Activated CD4-positive, alpha-beta T cell treated with anti-CD3 and anti-CD28 coated beads, Interleukin-2, Interleukin-4, amounts not matched to agents 100 ng/mL and 50 ng/mL, durations not matched to agents 16 hours and 8 hours (primary cell): ENCODE measurements at places on chromosomes 6 and 20.
A peak's percentile ranks its signal among the peaks of the same experiment; 100 is the strongest.

DNA sequence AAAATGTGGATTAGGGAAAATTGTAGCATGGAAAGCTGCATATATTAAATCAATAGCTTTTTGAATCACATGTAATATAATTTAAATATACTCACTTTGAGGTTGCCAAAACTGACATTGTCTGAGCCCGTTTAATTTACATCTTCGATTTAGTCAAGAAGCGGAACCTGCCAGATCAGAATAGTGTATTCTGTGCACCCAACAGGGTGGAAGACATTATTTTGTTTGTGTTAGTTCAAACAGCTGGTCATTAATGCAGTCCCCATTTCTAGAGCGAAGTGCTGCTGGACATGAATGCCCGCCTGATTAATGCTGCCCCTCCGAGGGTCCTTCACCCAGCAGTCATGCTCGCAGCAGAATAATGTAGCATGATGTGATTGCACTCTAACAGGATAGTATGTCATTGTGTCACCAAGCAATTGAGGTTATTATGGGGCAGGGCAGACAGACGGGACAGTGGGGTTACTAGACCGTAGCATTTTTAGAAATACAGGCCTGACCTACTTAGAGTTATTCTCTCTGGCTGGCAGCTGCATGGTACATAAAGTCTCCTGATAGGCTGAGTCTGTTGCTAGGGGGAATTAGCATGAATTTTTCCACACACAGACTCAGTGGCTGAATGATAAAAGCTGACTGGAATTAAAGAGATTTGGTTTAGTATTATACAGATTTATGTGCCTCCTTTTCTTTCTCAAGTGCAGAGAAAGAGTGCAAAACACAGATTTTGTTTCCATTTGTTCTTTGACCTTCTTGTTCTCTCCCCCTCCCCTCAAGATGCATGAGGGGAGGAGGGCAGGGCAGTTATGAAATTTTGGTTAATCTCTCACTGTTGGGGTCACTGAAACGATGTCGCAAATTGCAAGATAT is 147.1 kb downstream of the PRL start:
- DNase-seq = no peak

DNA sequence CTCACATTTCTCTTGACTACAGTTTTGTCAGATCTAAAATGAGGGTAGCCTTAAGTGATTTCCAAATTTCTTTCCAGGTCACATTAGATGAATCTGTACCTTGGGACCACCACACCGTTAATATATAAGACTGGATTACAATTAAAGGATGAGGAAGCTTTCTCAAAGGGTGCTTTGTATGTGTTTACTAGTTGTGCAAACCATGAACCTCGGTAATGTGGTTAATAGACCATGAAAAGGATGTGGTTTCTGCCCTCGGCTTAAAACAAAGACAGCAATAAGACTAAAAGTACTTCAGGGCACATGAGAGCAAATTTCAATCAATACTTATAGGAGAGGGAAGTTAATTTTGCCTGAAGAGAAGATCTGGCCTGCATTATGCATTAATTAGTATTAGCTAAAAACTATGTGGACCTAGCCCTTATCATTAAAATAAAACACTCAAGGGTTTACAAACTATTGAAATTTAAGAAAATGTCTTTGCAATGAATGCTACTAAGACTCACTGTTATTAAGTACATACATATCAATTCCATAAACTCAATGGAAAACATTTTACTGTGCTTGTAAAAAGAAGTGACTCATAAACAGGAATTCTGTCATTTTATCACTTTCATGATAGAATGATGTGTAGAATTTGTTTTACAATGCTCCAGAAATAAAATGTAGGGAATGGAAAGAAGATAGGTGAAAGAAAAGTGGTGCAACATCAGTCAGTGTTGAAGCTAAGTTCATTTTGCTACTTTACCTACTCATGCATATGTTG is 936 bp upstream of the TMX4 start:
- DNase-seq = peak; percentile 32

DNA sequence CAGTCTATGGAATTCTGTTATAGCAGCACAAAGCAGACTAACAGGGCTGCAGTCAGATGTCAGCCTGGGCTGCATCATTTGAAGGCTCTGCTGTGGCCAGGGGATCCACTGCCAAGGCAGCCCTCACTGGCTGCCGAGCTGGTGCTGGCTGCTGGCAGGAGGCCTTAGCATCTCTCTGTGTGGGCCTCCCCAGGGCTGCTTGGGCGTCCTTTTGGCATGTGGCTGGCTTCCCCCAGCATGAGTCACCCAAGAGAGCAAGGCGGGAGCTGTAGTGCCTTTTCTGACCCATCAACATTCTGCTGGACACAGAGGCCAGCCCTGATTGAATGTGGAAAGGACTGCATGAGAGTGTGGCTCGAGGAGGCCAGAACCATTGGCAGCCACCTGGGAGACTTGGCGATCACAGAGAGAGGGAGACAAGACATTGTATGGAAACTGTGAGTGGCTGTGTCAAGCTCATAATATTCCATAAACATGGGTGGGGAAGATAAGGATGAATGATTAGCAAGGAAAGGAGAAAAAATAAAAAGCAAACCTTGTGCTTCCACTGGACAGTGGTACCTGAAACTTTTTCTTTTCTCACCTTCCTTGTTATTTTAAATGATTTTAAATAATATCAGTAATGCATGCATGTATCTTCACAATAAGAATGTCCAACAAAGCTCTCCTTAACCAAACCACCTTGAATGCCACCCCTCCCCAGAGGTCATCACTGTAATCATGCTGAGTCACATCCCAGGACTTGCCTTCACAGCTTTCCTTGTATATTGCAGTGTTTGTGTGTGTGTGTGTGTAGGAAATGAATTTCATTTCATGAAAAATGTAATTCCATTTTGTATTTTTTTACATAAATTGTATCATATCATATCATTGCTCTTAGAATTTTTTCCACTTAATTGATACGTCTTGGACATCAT is 55.0 kb upstream of the VSX1 start:
- no peak for DNase-seq

DNA sequence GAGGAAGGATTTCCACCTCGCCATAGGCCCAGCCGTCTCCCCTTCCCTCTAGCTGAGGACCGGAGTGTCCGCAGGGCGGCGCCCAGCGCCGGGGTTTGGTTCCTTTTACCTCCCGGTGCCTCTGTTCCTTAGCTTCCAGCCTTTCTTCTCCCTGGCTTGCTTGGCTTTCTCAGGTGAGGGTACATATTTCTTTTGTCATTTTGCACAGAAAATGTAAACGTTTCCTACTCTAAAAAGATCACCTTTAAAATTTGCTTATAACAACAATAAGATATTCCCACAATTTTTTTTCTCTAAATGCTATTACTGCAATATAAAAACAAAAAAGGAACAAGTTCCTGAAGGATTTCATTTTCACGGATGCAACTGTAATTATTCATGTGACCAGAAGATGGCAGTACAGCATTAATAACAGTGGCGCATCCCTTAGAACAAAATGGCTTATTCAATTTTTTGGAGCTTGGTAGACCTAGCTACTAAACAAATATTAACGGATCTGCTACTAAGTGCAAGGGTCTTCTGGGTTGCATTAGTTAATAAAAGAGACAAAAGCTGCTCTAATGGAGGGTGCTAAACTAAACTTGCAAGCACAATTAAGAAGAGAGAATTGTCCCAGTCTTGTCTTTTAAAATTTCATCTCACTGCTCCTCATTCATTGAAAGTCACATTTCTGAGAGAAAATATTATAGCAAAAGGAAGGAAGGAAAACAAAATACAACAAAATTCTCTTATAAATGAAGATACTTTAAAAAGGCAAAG is 172.9 kb downstream of the ADGRG6 start:
- peak; percentile 33 for DNase-seq

- no peak for DNase-seq
Measured at GRCh38 chr6:147001621-147002020, 202.6 kb upstream of the STXBP5 start.

DNA sequence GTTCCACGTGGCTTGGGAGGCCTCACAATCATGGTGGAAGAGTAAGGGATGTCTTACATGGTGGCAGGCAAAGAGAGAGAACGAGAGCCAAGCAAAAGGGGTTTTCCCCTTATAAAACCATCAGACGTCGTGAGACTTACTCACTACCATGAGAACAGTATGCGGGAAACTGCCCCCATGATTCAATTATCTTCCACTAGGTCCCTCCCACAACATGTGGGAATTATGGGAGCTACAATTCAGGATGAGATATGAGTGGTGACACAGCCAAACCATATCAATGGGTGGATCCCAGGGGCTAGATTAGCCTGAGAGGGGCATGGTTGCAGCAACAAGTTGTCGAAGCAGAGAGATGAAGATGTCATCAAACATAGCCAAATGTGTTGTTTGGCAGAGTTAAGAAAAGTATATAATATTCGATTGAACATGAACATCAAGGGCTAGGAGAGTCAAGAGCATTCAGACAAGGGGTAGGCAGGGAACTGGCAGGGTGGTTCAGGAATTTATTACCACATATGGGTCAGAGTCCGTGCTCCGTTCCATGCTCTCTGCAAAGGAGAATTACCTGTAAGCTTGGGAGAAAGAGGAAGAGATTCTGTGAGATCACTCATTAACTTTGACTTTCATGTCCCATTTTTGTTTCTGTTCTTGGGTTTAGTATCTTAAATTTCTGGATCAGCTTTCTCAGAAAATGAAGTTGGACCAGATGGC is 98.8 kb downstream of the CCDC170 start:
- no peak for DNase-seq

- peak; percentile 63 for DNase-seq
Measured at GRCh38 chr20:33370291-33370690, 31.0 kb downstream of the CDK5RAP1 start.

- DNase-seq = no peak
Measured at GRCh38 chr6:87975561-87975960, 72.1 kb upstream of the SPACA1 start.

- no peak for DNase-seq
Measured at GRCh38 chr6:125302840-125303511, 1.2 kb upstream of the HDDC2 start.

DNA sequence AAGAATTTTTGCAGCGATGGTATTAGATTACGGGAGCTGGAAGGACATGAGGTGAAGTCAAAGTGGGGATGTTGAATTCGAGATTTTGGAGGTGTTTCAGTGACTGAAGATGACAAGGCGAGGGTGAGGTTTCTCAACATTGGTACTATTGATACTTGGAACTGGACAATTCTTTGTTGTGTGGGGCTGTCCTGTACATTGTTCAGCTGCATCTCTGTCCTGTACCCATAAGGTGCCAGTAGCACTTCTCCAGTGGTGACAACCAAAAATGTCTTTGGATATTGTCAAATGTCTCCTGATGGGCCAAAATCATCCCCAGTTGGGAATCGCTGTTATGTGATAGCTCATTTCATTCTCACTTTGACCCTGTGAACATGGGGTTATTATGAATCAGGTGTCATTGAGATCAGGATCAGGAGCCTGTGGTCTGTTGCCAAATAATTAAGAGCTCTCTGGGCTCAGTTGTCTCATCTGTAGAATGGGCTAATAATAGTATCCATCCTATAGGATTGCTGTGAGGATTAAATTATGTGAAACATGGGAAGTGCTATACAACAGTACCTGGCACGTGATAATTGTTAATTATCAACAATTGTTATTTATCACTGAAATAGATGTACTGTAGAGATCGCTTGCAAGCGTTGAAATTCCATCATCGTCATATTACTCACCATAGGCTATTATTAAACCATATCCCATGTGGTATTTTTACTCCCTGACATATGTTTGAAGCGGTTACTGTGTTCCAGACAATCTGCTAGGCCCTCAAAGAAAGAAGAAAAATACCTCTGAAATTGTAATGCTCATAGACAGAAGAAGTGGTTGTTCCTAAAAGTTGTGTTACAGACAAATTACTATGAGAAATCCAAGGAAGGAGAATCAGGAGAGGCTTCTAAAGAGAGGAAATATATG is 48.5 kb upstream of the TTPAL start:
- DNase-seq = no peak

- no peak for DNase-seq
Measured at GRCh38 chr6:168684471-168684870, 243.5 kb downstream of the SMOC2 start.

GRCh38 chr6:29517728-29518440 is 30.1 kb upstream of the MAS1L start:
- no peak for DNase-seq

- DNase-seq = no peak
Measured at GRCh38 chr6:120304223-120304622, 954.7 kb upstream of the MAN1A1 start.

DNA sequence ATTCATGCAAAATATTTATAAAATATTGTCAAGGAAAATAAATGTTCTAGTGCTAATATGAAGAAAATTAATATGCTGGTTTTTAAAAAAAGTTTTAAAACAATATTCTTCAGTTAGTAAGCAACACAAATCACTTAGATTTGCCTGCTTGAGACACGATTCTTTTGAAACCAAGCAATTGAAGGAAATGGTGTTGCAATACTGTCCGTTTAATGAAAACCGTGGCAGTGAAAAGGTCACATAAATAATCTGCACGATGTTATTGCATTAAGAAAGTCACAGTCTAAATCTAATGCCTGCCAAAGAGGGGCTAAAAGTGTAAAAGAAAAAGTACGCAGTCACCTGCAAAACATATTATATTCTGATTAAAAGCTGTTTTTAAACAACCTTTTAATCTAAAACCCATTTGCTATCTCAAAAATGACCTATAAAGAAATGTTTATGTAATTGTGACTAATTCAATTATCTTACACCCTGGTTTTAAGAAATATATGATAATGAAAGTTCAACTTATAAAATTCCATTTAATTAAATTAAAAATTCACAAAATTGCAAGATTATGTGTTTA is 143.0 kb downstream of the GMDS start:
- DNase-seq = no peak

GRCh38 chr6:19851241-19852089 is 14.3 kb downstream of the ID4 start:
- peak; percentile 11 for DNase-seq

DNA sequence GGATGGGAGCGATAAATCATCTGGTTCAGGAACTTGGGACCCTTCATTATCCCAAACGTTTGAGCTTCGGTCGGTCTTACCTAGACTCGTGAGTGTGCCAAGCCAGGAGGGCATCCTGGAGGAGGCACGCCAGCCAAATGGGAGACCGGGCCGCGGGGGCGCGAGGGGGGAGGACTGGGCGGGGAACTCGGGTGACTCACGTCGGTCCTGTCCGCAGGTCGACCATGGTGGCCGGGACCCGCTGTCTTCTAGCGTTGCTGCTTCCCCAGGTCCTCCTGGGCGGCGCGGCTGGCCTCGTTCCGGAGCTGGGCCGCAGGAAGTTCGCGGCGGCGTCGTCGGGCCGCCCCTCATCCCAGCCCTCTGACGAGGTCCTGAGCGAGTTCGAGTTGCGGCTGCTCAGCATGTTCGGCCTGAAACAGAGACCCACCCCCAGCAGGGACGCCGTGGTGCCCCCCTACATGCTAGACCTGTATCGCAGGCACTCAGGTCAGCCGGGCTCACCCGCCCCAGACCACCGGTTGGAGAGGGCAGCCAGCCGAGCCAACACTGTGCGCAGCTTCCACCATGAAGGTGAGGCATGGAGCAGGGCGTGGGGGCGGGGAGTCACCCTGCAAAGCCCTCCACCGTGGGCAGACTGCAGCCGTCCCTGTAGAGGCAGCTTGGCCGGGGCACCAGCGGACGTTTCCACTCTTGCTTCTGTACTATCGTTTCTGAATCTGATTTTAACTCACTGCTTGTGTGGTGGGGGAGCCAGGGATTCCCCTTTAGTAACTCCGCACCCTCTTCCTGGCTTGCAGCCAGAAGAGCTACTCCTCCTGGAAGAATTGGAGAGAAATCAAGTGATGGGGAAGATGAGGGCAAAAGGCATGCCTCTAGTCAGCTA is 2.7 kb downstream of the BMP2 start:
- no peak for DNase-seq

- DNase-seq = no peak
Measured at GRCh38 chr20:56348305-56348693, 10.5 kb upstream of the FAM210B start.
